SHP77 treated with DMSO at 0.1 percent for 48 hours (cell line): ENCODE measurements at places on chromosomes 11 and 22.

DNA sequence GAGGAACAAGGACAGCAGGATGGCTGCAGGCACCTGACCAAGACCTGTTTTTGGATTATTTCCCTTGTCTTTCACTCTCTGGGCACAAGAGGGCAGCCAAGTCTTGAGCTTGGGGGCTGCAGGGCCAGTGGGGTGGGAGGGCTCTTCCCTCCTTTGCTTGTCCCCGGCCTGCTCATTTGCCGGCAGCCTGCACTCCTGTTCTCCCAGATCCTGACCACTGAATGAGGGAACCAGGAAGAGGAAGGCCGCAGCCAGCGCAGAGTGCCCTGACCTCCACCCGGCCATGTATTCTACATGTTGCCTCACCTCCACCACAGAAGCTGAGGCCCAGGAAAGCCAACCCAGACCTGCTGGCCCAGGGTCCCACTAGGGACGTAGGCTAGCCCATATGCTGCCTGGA is 15.5 kb upstream of the NNMT start:
- peak; percentile 84 for DNase-seq

DNA sequence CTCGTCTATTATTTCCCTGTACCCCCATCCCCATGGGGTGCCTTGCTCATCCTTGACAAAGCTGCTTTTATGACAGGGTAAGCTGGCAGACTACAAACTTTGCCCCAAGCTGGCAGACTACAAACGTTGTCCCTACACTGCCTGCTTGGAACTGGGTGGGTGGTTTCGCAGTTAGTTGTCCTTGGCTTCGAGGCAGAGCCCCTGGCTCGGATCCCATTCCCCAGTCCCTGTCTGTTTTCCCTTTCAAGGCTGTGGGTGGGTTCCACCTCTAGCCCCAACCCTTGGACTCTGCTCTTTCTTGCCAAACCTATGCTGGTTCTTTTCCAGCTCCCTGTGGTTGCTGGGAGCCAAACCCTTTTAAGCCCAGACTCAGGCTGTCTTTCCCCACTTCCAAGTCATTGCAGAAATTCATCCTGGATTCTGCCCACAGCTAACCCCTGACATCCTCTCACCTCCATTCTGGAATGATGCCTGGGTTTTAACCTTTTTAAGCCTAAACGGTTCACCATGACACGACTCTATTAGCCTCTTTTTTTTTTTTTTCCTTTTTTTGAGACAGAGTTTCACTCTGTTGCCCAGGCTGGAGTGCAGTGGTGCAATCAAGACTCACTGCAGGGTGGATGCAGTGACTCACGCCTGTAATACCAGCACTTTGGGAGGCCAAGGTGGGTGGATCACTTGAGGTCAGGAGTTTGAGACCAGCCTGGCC is 9.2 kb upstream of the RBM14 start:
- DNase-seq, result no peak

DNA sequence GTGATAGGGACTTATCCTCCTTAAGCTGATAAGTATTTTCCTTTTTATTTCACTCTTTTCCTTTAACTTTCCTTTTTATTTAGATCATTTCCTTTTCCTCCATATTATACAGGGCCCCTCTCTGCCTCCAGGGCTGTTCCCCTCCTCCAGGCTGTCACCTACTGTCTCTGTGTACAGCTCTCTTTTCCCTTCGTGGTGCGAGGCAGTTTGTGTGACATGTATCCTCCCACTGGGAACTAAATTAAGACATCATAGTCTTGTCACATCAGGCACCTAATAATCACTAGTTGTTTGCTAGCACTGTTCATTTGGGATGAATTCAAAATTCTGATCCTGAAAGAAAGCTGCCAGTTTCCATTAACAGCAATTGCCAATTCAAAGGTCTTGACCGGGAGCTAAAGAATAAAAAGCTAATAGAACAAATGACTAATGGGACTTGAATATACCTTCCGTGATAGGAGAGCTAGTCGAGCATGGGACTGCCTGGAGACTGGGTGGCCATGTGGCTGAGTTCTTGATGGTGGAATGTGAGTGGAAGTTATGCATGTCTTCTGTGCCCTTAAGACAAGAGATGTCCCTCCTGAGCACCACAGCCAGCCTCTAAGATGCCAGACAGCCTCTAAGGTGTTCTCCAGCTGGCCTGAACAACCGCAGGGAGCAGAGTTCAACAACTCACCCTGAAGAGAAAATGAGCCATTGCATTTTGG is 77.7 kb upstream of the LRRC55 start:
- no peak for DNase-seq

DNA sequence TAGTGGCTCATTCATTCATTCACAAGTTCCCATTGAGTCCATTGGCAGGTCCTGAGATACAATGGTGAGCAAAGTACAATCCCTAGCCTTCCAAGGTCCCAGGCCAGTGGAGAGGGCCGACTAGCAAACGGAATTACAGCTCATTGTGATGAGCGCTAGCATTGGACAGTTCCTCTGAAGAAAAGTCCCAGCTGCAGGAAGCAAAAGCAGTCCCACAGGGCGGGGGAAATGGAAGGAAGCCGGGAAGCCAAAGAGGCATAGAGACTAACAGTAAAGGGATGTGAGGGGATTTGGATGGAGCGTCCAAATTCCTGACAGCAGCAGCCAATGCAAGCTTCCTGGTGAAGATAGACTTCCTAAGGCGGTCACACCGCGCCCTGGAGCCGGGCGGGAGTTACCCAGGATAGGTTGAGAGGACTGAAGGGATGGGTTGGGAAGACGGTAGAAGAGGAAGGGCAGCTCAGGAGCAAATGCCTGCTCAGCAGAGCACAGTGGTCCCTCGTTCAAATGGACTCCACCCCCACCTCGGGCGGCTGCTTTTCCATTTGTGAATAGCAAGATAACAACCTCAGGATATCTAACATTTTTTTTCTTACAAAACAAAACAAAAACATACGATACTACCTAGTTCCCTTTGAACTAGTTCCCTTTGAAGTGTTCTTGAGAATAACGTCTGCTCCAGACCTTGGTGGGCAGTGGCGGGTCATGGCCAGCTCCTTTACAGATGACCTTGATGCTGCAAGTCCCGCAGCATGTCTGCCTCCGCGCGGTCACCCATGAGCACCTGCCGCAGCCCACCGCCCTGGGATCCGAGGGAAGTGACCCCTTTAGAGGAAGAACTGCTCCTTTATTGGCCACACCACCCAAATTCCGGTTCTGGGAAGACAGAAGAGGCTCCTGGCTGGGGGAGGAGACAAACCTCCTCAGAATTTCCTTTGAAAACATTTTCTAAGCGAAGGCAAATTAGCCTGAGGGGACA is 132.9 kb downstream of the RASSF10 start:
- DNase-seq, result no peak

DNA sequence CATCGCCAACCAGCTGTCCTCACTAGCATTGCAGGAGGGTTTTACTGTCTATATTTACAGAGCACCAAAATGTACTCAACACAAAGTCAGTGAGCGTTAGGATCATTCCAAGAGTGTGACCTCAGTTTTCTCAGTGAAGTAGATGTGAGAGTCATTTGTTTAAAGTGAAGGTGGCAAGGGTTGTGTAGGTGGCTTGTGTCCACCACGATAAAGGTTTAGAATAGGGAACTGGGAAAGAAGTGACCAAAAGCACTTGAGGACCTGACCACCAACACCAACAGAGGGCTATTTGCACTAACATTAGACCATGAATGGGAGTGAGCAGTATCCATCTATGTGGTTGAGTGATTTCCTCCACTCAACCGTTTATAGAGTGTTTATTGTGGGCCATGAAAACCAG is 152.5 kb upstream of the POU2AF2 start:
- DNase-seq, result no peak

- no peak for DNase-seq
These were observed 17.5 kb upstream of the CD3E start for GRCh38 chr11:118287006-118287405.

DNA sequence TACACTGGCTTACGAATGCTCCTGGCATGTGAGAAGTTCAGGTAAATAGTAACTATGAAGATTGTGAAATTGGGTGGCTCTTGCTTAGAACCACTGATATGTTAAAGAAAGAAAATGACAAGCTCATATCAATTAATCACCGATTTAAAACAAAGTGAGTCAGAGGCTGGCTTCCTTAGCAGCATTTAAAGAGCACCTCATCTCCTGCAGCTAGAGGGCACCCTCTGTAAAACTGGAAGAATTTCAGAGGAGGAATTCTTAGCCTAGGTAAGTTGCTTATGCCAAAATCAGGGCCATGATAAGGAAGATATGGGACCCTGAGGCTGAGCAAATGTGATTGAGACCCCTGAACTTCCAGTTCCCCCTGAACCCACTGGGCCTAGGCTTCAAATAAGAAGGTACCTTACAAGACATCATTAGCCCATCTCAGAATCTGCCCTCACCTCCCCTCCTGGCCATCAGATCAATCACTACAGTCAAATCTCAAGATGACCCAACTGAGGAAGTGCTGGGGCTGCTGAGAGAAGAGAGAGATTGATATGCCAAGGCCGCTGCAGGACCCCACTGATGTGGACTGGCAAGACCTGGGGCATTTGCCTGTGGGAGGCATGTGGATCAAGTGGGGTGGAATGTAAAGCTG is 8.6 kb upstream of the CD3E start:
- DNase-seq, result no peak

DNA sequence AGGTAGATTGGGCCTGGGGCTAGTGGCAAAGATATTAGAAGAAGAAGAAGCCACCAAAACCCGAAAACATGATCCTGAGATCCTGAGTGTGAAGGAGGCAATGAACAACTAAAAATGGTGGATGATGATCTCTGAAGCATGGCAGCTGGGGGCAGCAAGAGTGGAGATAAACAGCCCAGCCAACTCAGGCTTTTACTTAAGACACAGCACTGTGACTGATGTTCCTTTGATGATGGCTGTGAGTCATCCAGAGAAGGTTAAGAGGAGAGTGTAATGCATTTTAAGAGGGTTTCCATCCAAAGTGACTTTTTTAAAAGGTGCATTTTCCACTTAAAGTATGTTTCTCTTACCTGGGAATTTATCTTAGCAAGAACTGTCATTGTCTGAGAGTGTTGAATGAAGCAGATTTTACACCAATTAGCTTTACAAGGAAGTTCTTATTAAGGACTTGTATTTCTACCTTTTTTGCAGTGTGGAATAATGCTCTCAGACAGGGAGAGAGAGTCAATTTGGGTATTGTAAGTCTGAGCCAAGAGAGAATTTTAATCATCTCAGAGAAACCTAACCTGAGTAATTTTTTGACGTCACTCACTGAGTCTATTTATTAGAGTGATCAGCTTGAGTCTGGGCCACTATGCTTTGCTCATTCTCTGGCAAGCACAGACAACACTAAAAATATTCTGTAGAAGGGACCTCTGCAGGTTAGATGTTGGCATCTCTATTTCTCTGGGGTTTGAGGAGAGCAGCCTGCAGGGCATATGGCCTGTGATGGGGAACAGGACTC is 14.1 kb upstream of the CALCB start:
- no peak for DNase-seq

- no peak for DNase-seq
These were observed 5.5 kb upstream of the PACS1 start for GRCh38 chr11:66064571-66064970.

GRCh38 chr11:2731130-2732125 is 31.6 kb upstream of the KCNQ1OT1 start:
- no peak for DNase-seq

GRCh38 chr11:74696939-74697675 is 34.1 kb downstream of the CHRDL2 start:
- no peak for DNase-seq

GRCh38 chr22:46948411-46949144 is 186.1 kb downstream of the TBC1D22A start:
- no peak for DNase-seq

GRCh38 chr11:75677909-75678308 is 9.1 kb upstream of the MAP6 start:
- DNase-seq, result no peak

- DNase-seq, result no peak
These were observed 32.6 kb downstream of the KREMEN1 start for GRCh38 chr22:29105468-29105867.

- peak; percentile 76 for DNase-seq
These were observed 2.7 kb upstream of the CDC42BPG start for GRCh38 chr11:64846998-64847666.

GRCh38 chr22:42185915-42186439 is 55.4 kb upstream of the CYP2D6 start:
- DNase-seq, result no peak

- DNase-seq, result no peak
These were observed 3.0 kb downstream of the AQP11 start for GRCh38 chr11:77592727-77593126.

- no peak for DNase-seq
These were observed 17.0 kb downstream of the DDX17 start for GRCh38 chr22:38489142-38489541.

GRCh38 chr11:22559416-22559815 is 66.2 kb downstream of the FANCF start:
- DNase-seq, result no peak

DNA sequence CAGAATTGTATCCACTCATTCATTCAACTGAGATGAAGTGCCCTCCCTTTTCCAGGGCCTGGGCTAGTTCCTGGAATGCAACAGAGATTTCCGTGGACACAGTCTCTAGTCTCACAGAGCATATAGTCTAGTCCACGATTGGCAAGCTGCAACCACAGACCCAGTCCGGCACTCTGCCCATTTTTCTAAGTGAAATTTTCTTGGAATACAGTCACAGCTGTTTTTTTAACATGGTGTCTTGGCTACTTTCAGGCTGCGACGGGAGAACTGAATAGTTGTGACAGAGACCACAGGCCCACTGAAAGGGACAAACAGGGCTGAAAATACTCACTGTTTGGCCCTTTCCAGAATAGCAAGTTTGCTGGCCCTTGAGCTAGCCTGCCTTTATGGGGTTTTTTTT is 29.2 kb downstream of the ALG12 start:
- no peak for DNase-seq

DNA sequence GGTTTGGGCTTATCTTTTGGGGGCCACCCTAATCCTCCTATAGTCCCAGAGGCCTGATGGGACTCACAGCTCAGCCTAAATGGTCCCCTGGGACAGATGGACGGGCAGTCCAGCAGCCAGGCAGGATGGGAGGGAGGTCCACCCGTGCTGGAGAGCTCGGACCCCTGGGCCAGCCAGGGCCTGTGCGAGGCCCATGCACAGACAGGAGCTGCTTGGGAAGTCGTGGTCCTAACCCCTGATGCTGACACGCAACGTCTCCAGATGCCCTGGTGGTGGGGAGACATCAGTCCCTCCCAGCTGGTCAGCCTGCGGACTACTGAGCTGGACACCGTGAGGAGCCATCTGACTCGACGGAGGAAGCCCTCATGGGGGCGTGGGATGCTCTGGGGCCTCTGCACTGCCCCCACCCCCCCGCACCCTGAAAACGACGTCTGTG is 31.2 kb upstream of the MUC5AC start:
- no peak for DNase-seq
